Stimulated activated CD4-positive, alpha-beta T cell treated with anti-CD3 and anti-CD28 coated beads, Interleukin-2, amount 100 ng/mL, for 4 hours (primary cell): ENCODE measurements at places on chromosomes 3 and 15.

GRCh38 chr3:103136621-103137020 is 701.8 kb downstream of the ZPLD1 start:
- no peak for DNase-seq

DNA sequence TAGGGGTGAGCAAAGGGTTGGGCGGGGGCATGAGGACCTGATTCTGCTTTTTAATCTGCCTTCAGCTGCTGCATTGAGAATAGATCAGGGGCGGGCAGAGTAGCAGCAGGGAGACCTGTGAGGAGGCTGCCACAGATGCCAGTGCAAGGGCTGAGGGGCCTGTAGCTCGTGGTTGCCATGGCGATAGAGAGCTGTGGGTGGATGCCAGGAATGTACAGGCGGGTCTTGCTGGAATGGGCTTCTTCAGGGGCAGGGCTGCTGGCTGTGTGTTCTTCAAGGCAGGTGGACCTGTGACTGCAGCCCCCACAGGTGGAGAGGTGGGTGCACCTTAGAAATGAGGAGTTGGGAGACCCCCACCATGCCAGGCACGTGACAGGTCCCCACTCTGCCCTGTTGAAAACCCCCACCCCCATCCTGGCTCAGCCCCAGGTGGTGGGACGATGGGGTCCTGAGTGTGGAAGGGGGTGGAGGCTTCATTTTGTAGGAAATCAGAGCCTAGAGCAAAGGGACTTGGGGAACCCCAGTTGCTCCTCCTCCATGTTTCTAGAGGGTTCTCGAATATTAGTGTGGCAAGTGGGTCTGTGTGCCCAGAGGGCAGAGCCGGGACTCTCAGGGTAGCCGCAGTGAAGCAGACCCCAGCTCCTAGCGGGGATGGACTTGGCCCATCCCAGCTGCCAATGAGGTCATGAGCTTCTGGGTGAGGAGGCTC is 38.3 kb downstream of the SLC6A6 start:
- DNase-seq: no peak

DNA sequence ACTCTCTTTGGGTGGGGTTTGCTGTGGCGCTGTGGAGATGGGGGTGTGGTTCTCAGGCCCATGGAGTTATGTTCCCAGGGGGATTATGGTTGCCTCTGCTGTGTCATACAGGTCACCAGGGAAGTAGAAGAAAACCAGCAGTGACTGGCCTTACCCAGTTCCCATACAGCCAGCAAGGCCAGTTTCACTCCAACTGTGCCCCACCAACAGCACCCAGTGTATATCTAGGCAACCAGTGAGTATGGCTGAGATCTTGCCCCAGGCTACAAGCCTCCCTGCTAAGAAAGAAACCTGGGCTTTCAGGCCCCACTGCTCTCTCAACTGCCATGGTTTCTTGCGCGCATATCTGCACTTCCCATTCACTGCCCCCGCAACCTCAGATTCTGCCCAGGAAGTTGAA is 31.4 kb upstream of the RARB start:
- DNase-seq: no peak

- no peak for DNase-seq
Measured at GRCh38 chr15:43899928-43900327, 73.1 kb downstream of the WDR76 start.

GRCh38 chr3:79175870-79176269 is 591.9 kb downstream of the ROBO1 start:
- no peak for DNase-seq

DNA sequence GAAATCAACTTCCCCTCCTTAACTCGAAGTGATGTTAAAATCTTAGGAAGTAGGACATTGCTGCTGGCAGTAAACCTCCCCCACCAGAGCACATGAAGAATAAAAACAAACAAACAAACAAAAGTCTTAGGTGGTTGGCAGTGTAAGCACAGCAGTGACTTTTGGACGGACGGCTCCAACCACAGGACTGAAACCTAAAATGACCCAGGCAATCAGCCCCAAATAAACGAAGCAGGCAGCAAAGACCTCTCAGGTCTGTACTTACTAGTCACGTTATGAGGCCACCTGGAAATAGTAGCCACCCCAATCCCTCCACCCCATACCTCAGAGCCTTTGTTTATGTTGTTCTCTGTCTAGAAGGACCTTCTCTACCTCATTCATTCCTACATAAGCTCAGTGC is 33.5 kb upstream of the HES1 start:
- DNase-seq: no peak

- no peak for DNase-seq
Measured at GRCh38 chr15:39880718-39881387, 39.2 kb downstream of the GPR176 start.
